Vagina (tissue), 2 donors: ENCODE measurements at places on chromosomes 5 and 9.

- DNase-seq = no peak
Observed at GRCh38 chr5:80707645-80708044, 52.9 kb upstream of the DHFR start.

DNA sequence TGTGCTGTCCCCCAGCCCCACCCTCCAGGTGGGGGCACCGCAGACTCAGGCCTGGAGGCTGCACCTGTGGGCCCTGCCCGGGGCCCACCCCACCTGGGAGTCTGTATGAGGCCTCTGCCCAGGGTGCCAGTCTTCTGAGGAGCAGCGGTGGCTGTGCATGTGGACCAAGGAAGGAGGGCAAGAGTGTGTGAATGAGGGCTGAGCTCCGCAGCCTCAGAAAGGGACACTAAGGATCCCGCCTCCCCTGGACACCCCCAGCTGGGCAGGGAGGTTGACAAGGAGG lies 19.1 kb downstream of the FGD3 start:
- no peak for DNase-seq

DNA sequence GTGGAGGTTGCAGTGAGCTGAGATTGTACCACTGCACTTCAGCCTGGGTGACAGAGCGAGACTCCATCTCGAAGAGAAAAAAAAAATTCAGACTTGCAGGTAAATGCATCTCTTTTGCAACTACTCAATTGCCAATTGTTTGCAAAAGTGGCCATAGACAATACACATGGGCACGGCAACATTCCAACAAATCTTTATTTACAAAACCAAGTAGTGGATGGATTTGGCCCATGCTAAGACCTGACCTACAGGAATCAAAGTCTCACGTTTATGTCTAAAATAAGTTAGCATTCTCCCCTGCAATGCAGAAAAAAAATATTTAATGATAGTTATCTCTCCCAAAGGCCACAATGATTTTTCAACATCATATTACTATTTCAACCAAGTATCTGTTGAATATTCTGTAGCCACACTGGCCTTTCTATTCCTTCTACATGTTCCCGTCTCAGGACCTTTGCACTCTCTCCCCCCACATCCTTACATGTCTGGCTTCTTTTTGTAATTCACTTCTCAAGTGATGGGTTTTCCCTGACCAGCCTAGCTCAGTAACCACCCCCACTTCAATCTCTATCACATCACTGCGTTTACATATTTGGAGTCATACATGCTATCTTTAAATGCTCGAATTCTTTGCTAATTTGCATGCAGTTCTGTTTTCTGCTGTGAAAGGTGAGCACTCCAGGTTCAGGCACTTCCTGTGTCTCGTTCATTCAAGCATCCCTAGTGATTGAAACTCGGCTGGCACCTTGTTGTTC lies 54.2 kb downstream of the FNBP1 start:
- no peak for DNase-seq

- DNase-seq = no peak
Observed at GRCh38 chr9:81566074-81566698, 123.2 kb downstream of the TLE1 start.

- DNase-seq = no peak
Observed at GRCh38 chr5:96873449-96873848, 2.9 kb upstream of the ERAP2 start.

DNA sequence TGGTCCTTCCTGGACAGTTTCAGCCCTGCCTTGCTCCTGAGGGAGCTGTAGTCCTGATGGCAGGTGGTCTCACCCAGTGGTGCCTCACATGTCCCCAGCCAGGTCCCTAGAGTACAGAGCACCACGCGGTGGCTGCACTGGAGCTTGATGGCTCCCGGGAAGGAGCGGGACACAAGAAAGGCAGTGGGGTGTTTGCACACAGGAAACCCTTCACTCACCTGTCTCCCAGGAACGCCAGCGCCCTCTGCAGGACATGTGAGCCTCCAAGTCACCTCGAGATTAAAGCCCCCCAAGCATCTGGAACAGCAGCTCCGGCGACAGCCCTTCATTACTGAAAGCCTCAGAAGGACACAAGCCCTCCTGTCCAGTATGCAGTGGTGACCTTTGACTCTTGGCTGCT lies 19.9 kb upstream of the TMEM250 start:
- no peak for DNase-seq

- DNase-seq = no peak
Observed at GRCh38 chr9:109794361-109795012, 14.5 kb downstream of the PALM2AKAP2 start.

DNA sequence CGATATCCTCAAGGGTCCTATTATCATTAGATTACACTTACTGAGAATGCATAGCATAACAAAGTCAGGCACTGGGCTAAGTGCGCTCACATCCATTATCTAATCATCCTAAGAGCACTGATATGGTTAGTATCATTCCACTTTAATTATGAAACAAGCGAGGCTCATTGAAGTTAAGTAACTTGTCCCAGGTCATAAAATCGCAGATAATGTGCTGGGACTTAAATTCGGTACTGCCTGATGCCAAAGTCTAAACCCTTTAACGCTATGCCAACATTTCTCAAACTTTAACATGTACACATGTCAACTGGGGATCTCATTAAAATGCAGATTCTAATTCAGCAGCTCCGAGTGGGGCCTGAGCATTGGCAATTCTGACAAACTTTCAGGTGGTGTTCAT lies 204.7 kb downstream of the PTTG1 start:
- no peak for DNase-seq

- no peak for DNase-seq
Observed at GRCh38 chr5:92687821-92688722, 892.9 kb downstream of the NR2F1-AS1 start.
